ENCODE measurements at places on chromosomes 13 and 19. TPM values are rescaled to one million over a fixed set of nuclear protein-coding genes. Genes with fewer than 3 reads are reported as not detected.

Gene LGI4
- not detected for total RNA-seq

Gene MBD3L2
- total RNA-seq = not detected

Gene ZNF610
- total RNA-seq = 1.4 TPM

Gene LSR
- total RNA-seq = 1.8 TPM

Gene PGLYRP2
- not detected for total RNA-seq

Gene KLHL1
- not detected for total RNA-seq

Gene SERP2
- 12.1 TPM for total RNA-seq

Gene N4BP2L1
- total RNA-seq = 3.0 TPM

Gene CFAP97D2
- not detected for total RNA-seq

Gene ADM5
- total RNA-seq = 0.78 TPM

Gene ZFP14
- total RNA-seq = 1.8 TPM

Gene PCDH8
- not detected for total RNA-seq

Gene KHSRP
- total RNA-seq = 43.1 TPM

Gene PLK5
- total RNA-seq = not detected
